MV-4-11 (cell line): ENCODE measurements at places on chromosomes 3 and 15.

DNA sequence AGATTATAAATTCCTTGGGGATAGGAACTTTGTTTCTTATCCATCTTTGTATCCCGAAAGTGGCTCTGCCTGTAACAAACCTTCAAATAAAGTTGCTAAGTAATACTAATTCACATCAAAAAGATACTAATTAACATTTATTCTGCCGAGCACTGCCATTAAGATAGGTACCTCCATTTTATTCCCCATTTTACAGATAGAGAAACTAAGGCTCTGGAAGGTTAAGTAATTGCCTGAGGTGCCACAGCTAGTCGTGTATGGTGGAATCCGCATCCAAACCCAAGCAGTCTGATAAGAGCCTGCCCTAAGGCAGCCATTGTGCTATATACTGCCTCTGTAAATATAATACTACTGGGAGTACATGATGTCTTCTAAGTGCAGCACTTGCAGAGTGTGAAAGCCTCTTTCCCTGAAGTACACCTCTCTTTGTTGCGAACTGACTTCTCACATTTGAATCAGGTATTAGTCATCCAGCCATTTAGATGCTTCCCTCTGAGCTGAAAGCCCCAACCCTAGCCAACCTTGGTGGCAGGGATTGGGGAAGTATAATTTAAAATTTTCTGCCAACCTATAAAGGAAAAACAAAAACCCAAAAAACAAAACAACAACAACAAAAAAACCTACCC is 78.5 kb upstream of the CHD2 start:
- no peak for DNase-seq

- peak; percentile 97 for DNase-seq
Measured at GRCh38 chr15:78988361-78988911, 43.6 kb upstream of the CTSH start.

DNA sequence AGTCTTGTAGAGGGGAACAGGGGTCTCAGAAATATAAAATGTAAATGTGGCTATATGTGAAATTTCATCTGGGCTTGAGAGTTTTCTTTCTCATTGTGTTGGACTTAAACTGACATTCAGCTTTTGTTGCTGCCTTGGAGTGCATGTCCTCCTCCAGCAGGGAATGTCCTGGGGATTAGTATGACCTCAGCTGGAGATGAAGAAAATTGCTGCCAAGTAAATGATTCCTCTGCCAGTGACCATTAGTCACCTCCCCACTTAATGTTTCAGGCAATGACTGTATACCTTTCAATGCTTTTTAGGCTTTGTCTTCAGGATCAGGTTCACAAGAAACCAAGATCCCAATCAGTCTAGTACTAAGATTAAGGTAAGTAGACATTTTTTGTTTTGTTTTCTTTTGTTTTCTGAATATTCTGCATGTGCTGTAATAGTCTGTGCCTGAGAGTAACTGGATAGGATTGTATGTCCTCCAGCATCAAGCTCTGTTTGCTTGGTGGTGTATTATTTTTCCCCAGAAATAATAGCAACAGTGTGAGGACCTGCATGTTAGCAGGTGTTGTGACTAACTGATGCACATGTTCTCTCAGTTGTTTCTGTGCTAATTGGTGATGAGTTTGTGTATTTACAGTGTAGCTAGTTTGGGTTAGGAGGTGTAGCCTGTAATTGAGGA is 18.1 kb upstream of the SLC22A13 start:
- no peak for DNase-seq

DNA sequence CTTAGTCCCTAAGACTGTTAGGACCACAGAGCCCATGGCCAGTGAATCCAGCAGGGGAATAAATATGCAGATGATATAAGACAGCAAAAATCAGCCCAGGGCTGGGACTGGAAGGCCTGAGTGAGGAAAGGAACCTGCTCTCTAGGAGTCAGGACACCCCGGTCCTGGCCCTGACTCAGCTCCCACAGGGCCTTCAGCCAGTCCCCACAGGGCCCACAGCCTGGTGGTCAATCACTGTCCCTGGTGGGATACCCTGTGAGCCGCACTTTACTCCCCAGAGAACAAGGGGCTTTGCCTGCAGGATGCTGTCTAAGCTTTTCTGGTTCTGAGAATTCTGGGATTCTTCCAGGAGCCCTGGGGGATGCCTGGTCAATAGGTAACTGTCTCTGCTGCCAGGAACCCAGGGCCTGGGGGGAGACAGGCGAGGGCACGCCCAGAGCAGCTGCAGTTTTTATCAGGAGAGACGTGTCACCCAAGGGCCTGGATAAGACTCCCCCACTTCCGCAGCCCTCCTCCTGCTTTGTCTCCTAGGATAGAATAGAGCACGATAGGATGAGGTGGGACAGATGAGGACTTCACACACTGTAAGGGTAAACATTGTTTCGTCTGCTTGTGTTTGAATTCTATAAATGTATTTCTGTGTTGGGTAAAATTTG is 49.5 kb upstream of the MCF2L2 start:
- no peak for DNase-seq

DNA sequence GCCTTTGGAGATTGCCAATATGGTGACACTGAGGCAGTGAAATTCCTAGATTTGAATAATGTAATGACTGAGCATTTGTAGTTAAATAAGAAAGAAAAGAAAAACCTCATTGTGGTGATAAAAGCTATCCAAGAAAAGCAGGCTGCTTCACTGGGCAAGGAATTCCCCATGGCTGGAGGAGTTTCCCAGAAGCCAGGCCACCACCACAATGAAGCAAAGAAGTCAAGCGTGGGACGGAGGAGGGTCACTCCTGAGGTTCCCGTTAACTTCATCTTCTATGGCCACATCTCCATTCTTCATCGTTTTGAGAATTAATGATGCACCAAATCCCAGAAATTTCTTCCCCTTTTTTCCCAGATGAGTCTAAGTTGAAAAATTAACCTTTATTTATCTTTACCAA is 185.8 kb upstream of the BCL6 start:
- no peak for DNase-seq

- DNase-seq = no peak
Measured at GRCh38 chr15:71048913-71049675, 66.2 kb upstream of the THSD4 start.

DNA sequence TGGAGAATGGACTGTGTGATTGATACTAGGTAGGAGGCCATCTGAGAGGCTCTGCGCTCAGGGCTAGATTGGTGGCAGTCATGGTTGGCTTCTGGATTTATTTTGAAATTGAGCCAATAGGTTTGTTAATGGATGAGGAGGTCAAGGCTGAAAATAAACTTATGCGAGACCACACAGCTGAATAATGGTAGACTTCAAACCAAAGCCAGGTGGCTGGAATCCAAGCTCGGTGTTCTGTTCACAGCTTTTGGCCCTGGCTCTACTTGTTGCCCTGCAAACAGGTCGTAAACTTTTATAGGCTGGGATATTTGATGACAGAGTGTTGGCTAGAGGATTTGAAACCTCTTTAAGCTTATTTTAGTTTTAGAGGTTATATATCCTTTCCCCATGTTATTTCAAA is 160.4 kb downstream of the CHL1 start:
- DNase-seq = no peak

GRCh38 chr3:22334996-22335395 is 584.0 kb upstream of the ZNF385D start:
- no peak for DNase-seq

- no peak for DNase-seq
Measured at GRCh38 chr3:110139048-110139447, 801.7 kb upstream of the DPPA4 start.

GRCh38 chr3:14299767-14300166 is 102.6 kb upstream of the SLC6A6 start:
- DNase-seq = peak; percentile 30

DNA sequence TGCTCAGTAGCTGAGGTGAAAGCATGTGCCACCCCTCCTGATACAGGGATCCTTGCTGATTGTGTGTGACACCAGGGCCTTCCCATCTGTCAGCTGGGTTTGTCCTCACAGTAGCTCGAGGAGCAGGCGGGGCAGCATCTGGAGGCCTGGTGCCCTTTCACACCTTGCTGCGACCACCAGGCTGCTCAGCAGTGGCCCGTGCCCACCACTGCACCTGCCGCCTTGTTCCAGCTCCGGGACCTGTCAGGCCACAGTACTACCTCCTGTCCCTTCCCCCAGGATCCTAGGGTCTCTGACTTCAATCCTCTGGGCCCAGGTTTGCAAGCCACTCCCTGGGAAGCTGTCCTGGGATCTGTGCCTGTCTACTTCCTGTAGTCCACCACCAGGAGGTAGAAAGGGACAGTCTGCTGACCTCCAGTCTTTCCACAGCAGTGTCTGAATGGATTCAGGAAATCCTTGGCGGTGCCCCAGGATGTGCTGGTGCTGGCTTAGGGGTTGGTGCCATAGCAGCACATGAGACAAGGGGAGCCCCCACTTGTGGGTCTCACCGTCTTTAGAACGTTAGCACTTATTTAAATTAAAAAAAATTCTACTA is 27.5 kb downstream of the APBA2 start:
- DNase-seq = no peak

GRCh38 chr15:90558171-90558573 is 28.4 kb downstream of the CRTC3 start:
- DNase-seq = peak; percentile 73

- DNase-seq = no peak
Measured at GRCh38 chr3:40047406-40047805, 238.0 kb downstream of the MYRIP start.
